ENCODE measurements at places on chromosomes 12 and 14. TPM values are rescaled to one million over a fixed set of nuclear protein-coding genes. Genes with fewer than 3 reads are reported as not detected.

NTS gene
- total RNA-seq = 0.40 TPM

IRF2BPL gene
- 31.5 TPM for total RNA-seq

MFAP5 gene
- total RNA-seq = not detected

SLC8A3 gene
- total RNA-seq = not detected

LRRIQ1 gene
- 0.72 TPM for total RNA-seq

FAR2 gene
- total RNA-seq = not detected

FOXG1 gene
- total RNA-seq = not detected

All from NCI-H460 (cell line).